ENCODE measurements at places on chromosomes 16 and 17.

DNA sequence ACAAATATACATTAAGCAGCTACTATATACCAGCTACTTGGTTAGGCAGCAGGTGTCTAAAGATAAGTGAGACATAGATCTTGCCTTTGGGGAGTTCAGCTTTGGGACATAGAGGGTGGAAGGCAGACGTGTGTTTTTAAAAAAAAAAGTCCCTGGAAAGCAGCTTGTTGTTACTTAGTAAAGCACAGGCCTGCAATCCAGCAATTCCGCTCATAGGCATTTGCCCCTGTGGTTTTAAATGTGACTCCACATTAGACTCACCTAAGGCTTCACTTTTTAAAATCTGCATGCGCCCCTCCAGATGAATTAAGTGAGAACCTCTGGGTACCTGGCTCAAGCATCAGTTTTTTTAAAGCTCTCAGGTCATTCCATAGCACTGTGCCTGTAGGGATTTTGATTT, 7.2 kb upstream of the MLYCD start:
- DNase-seq = no peak

GRCh38 chr17:48241770-48242497, 134.4 kb downstream of the SNX11 start:
- no peak for DNase-seq

GRCh38 chr16:17370223-17370707, 100.5 kb downstream of the XYLT1 start:
- peak; percentile 34 for DNase-seq

DNA sequence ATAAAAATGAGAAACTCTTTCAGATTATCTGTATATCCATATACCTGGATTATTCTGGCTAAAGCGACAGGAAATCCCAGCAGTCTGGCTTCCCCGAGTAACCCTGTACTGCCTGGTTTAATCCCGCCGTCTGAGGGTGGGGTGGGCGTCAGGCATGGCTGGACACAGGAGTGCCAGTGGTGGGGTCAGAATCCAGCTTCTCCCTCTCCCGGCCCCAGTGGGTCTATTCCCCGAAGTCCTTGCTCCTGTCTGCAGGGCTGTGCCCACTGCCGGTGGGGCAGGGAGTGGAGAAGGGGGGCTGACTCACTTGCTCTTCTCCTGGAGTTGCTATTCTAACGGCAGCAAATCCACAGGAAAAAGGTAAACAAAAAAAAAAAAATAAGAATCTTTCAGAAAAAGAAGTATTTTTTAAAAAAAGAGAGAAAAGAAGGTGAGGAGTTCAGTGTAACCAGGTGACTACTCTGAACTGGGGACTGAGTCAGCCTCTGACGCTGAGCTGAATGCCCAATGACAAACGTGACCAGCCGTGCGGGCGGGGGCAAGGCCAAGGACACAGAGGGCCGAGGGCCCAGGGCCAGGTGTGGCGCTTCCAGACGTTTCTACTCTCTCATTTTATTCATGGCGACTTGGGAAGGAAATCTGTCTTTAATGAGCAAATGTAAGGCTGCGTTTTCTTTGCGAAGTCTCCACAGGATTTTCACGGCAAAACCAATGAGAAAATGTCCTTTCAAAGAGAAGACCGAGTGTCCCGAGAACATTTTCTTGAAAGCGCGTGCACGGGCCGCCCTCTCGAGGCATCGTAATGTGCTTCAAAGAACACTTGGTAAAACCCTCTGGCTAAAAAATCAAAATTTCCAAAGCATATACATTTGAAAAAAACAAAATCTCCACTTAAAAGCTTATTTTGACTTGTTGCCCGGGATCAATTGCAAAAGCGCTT, 20.2 kb downstream of the FOXF1 start:
- no peak for DNase-seq

DNA sequence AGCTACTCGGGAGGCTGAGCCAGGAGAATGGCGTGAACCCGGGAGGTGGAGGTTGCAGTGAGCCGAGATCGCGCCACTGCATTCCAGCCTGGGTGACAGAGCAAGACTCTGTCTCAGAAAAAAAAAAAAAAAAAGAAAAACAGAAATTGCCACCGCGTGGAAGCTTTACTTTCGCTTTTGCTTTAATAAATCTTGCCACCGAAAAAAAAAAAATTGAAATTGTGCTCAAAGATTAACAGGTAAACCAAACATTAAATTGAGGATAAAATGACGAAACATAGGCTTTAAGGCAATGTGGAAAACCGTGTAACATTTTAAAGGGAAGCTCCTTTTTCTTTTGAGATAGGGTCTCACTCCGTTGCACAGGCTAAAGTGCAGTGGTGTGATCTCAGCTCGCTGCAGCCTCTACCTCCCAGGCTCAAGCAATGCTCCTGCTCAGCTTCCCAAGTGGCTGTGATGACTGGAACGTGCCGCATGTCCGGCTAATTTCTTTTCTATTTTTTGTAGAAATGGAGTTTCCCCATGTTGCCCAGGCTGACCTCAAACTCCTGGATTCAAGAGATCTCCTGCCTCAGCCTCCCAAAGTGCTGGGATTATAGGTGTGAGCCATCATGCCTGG, 40.1 kb downstream of the ZNF276 start:
- no peak for DNase-seq

DNA sequence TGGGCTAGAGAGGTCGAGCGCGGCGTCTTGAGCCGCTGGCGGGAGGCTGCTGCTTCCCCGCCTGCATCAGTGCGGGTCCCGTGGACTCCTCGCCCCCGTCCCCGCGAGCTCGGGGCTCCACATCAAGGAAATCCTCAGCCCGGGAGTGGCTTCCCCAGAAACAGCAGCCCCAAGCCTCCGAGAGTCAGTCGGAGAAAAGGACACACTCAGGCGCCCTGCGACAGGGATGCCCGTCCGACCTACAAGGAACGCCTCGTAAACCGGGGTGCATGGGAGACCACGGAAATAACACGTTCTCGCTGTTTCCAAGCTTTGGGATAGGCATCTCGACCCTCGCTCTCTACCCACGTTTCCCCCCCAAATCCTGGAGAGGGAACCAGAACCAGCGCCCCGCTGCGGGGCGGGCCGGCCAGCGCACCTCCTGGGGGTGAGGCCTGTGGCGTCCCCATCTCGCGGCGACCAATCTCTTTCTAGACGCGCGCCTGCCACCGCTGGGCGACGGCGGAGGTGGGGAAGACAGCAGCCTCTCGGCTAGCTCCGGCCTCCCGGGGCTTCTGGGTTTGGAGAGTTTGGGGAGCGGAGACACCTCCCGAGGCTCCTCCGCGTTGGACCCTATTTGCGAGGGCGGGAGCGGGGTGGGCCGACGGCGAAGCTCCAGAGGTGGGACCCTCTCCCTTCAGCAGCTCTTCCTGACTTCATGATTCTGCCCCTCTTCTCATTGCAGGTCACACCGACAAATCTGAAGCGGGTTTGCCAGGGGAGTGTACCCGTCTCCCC, 759 bp upstream of the TP53I13 start:
- DNase-seq = peak; percentile 8

- DNase-seq = no peak
These were observed 361.3 kb downstream of the XYLT1 start for GRCh38 chr16:17109413-17109812.

GRCh38 chr17:16880843-16881230, 91.1 kb downstream of the TNFRSF13B start:
- DNase-seq = no peak

DNA sequence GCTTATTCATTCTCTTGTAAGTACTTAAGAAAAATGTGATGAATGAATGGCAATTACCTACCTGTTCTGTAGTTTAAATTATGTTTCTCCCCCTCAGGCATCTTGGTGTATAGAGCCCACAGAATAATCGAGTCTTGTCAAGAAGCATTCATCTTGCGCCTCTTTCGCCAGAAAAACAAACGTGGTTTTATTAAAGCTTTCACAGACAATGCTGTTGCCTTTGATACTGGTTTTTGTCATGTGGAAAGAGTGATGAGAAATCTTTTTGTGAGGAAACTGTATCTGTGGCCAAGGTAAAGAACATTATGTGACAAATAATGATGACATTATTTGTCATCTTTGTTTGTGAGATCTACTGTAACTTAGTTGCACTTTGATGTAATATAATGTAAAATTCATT, 6.5 kb downstream of the ERCC4 start:
- DNase-seq = no peak

DNA sequence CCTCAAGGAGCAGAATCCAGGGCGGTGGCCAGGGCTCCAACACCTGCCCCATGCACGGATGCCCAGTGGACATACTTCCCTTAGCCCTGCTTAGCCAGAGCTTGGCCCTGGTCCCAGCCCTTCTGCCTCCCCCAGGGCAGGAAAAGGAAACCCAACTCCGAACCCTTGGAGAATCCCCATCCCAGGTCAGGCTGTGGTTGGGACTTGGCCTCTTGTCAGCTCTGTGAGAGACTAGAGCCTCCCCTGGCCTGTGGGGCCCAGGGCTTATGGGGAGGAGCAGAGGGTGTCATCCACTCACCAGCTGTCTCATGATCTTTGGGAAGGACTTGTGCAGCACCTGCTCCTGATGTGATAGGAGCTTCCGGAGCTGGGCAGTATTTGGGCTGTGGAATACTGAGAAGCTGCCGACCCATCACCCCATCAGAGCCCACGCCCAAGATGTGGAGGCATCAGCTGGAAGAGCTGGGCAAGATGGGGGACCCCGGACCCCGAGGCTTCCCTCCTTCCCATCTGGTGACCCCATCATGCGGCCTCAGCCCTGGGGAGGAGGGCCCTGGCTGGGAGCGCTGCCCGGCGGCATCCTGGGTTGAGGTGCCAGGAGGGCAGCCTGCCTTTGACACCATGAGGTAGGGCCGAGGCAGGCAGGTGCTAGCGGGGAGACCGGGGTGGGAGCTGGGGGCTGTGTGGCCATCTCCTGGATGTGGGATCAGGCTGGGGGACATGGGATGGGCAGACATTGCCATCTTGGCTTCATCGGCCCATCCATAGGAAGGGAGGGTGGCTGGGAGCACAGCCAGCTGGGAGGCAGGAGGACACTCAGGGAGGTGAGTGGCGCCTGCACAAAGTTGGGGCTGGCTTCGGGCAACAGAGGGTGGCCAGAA, 45.1 kb downstream of the TNFRSF13B start:
- peak; percentile 37 for DNase-seq

GRCh38 chr17:5508810-5509209, 22.4 kb downstream of the MIS12 start:
- DNase-seq = no peak

DNA sequence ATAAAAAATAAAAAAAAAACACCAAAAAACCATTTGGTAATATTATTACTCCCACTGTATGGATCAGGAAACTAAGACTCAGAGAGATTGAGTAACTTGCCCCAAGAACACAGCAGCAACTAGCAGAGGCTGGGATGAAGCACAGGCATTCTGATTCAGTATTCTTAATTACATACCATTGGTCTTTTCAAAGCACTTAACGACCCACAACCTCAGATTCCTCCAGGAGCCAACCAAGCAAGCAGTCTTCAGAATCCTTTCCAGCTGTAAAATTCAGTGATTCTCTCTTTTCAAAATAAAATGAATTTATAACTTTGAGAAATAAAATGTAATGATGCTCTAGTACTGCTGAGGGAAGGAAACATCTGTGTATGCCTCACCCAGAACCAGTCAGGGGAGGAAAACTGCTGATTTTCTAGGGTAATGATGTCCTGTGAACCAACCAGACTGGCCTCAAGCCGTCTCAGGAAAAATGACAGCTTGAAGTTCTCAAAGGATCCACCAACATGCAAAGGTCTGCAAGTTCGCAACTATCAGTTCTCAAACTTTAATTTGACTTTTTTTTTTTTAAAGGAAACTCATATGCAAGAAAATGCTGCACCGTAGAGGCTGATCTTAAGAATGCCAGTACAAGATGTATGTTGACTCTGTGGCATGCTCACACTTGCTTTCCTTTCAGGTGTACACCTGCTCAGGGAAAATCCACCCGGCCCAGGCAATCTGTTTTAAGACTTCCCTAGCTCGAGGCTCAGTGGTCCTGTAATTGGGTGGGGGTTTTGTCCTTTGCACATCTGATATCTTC, 9.0 kb downstream of the CUEDC1 start:
- no peak for DNase-seq

DNA sequence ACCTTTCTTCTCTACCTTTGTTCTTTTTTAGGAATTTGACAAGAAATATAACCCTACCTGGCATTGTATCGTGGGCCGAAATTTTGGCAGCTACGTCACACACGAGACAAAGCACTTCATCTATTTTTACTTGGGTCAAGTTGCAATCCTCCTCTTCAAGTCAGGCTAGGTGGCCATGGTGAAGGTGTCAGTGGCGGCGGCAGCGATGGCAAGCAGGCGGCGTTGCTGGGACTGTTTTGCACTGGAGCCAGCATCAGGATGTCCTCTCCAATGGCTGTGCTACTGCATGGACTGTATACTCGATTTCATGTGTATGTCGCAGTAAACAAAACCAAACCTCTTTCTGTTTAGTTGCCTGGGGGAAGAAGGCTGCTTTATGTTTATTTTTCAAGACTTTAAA, 5.9 kb downstream of the DYNLL2 start:
- no peak for DNase-seq

DNA sequence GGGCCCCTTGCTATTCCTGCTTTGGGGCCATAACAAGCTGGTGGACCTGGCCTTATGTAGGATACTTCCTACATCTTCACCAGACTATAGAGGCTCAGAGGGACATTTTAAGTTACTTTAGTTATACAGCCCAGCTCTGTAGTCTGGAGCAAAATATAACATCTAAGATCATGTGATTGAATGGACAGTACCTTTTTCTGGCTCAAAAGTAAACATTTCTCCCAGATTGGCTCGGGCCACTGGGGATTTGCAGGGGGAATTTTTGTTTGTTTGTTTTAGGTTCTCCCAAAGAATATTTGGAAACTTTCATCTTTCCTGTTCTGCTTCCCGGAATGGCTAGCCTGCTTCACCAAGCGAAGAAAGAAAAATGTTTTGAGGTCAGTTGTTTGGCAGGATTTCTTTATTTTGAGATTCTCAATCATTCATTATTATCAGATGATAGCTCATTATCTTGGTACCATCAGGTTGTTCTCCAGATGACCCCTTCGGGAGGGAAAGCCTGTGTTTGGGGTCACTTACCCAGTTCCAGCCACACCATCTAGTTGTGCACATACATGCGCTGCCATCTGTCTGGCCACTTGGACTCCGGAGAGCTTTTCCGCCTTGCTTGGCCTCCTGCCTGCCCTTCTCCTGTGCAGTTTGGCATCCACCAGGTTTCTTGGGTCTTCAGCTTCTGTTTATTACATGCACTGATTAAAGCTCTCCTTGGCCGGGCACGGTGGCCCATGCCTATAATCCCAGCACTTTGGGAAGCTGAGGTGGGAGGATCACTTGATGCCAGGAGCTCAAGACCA, 17.2 kb downstream of the IQCK start:
- no peak for DNase-seq

- no peak for DNase-seq
These were observed 75.9 kb upstream of the MTMR4 start for GRCh38 chr17:58590377-58590776.

DNA sequence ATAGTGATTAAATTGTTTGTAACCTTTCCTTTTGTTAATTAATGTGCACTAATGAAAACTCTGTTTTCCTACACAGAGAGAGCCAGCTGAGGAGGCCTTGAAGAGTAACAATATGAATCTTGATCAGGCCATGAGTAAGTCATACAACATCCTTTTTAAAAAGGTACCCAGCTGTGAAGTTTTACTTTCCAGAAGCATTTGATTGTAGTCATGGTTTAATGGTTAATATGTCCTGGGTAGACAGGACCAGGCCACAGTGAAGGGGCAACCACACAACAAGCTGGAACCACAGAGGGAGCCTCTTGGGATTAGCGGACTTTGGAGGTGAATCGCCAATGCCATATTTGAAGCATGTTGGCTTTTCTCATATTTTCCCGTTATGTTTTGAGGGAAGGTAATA, 55.6 kb downstream of the TMC6 start:
- no peak for DNase-seq
